ENCODE measurements at places on chromosomes 2 and 18.
A peak's percentile ranks its signal among the peaks of the same experiment; 100 is the strongest.

DNA sequence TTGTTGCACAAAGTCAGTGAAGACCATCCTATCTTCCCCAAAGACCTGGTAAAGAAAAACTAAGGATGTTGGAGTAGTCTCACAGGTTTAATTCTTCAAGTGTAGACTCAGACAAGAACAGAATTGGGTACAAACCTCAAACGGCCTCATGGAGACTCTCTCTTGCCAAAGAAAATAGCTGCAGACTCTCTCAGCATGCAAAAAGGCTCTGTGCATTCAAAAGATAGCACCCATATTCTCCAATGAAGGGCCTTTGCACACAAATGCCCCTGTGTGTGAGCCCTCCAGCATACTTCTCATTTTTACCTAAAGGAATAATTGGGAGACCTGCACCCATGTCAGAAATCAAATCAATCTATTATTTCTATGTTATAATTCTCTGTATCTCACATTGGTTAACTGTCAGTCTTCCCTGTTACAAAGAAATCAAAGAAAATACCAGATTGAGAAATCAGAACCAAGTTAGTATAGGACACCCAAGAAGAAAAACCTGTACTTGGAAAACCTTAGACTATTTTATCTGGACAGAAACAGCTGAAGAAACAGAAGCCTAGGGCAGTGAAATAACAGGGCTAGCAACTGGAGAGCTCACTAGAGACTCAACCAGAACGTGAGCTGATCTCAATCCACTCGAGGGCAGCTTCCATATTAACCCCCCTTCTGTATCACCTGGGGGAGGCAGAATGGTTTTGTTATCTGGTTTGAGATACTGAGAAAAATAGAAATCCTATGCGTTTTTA lies 134.7 kb upstream of the DNAJC10 start:
- DNase-seq, result no peak

GRCh38 chr2:241339839-241340630 lies 16.1 kb upstream of the FARP2 start:
- no peak for DNase-seq

- no peak for DNase-seq
Observed at GRCh38 chr2:151138507-151138906, 123.2 kb downstream of the RBM43 start.

- no peak for DNase-seq
Observed at GRCh38 chr2:201964631-201965206, 68.9 kb upstream of the FZD7 start.

- DNase-seq, result no peak
Observed at GRCh38 chr2:65834062-65834461, 401.7 kb upstream of the SPRED2 start.

DNA sequence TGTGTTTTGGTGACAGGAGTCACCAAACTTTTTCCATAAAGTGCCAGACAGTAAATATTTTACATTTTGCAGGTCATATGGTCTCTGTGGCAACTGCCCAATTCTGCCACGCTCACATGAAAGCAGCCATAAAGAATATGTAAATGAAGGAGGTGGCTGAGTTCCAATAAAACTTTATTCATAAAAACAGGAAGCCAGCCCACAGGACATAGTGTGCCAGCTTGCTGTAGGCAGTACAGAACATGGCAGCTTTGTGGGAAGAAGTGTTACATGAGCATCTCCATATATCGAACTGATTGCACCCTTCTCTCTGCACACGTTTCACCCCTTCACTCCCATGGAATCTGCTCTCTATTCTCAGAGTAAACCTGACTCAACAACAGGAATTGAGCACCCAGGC lies 10.2 kb downstream of the ASB18 start:
- DNase-seq, result no peak

DNA sequence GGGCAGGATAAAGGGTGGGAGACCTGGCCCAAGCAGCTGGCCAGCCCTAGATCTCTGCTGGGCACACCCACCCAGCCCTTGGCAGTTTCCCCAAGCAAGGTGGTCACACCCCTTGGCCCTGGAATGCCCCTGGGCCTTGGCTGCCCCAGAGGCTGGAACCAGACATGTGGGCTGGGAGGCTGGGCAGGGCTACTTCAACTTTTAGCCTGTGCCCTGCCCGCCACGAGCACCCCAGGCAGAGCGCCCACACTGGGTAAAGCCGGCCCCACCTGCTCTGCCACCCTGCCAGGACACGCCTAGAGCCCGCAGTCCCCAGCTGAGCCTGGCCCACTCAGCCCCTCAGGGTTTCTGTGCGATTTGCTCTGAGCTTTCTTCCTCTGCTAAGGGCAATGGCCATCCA lies 119.7 kb upstream of the SMAD2 start:
- DNase-seq, result no peak

- no peak for DNase-seq
Observed at GRCh38 chr2:106336737-106337136, 131.5 kb downstream of the RGPD3 start.

DNA sequence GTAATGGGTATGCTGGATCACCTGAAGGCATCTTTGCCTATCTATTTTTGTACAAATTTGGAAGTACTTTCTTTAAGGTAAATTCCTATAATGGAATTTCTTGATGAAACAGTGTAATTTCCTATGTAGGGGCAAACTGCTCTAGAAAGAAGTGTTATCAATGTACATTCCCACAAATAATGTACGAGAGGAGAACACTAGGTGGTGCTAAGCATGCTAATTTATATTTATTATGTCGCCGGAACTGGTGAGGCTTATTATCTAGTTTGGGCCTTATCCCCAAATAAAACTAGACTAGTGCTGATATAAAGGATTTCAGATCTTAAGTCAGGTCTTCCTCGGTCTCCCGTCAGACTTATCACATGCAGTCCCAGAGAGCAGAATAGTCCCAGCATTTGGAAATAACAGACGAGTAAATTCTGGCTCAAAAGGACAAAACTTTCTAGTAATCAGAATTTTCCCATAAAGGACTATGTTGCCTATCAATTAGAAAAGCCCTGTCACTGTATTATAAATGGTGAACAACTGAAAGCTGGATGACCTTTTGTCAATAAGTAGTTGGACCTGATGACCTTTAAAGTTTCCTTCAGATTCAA lies 86.9 kb upstream of the RBBP8 start:
- no peak for DNase-seq

DNA sequence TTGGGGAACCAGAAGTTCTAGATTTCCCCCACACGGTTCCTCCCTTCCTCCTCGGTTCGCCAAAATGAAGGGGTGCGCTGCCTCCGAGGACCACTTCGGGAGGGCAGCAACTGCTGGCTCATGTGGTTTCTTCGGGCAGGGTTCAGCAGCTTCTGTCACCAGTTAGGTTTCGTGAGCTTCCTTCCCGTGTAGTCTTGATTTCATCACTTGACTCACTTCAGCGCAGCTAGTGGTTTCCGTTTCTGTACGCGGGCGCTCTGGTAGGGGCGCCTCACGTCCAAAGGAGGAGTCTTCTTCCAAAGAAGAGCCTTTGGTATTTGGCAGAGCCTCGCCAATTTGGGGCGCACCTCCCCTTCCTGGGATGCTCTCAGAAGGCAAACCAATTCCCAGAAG lies 485 bp upstream of the GALNT3 start:
- peak; percentile 18 for DNase-seq

GRCh38 chr2:217695033-217695520 lies 307.7 kb downstream of the TNS1 start:
- DNase-seq, result no peak

- no peak for DNase-seq
Observed at GRCh38 chr18:21733011-21733410, 7.6 kb upstream of the MIB1 start.

- DNase-seq, result no peak
Observed at GRCh38 chr2:100222844-100223243, 80.5 kb upstream of the AFF3 start.

- no peak for DNase-seq
Observed at GRCh38 chr2:20430461-20431300, 16.2 kb upstream of the RHOB start.

GRCh38 chr2:181786371-181787228 lies 104.9 kb upstream of the ITPRID2 start:
- DNase-seq, result no peak

- peak; percentile 50 for DNase-seq
Observed at GRCh38 chr2:11123856-11124759, 31.2 kb upstream of the SLC66A3 start.

GRCh38 chr2:9276901-9277451 lies 70.4 kb downstream of the ASAP2 start:
- no peak for DNase-seq

DNA sequence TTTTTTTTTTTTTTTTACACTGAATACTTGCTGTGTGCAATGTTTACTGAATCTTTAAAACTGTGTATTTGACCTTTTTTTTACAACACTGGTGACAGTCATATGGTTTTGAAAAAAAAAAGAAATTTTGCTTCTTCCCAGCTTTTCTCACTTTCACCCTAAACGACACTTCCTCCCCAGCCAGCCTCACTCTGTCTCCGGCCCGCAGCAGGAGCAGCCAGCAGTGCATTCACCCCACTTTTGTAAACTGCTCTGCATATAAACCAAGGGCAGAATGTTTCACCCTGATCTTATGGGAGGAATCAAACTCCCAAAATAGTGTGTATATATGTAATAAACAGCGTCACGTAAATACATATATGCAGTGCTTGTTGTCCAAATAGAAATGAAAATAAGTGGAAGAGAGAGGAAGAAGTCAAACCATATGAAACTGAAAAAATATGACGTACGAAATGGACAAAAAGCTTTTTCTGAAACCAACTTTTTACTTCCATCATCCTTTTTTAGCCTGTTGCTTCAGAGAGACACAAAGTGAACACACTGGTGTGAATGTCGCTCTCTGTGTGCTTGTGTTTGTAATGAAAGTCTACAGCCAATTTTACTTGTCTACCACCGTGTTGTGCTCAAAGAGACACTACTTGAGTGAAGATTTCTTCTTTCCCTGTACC lies 54.2 kb downstream of the ZCCHC2 start:
- no peak for DNase-seq

- DNase-seq, result no peak
Observed at GRCh38 chr2:18980104-18980785, 378.2 kb downstream of the OSR1 start.

DNA sequence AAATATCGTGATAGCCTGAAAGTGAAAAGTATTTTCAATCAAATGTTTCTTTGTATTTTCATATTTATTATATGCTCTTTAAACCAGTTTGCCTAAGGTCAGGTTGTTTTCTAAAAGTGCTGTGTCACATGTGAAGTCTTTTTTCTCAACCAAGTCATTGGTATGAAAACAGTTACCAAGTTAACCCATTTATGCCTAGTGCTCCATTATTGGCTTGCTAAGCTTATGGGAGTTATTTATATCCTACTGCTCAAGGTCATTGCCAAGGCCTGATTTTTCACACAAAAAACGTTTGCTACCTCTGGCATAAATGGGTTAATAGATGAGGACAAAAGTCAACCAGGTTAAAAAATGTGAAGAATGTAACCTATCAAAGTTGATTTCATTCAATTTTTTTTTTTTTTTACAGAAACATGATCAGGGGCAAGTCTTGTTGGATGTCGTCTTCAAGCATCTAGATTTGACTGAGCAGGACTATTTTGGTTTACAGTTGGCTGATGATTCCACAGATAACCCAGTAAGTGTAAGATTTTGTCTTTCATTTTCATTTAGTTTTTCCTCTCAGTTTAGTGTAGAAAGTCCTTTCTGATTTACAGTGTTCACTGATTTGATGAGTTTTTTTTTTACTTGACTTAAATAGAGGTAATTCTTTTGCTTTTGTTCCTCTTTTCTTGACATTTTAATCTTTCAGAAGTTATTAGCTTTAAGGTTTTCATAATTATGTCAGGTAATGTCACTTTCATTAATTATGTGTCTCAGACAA lies 102.6 kb downstream of the PTPN4 start:
- DNase-seq, result no peak

DNA sequence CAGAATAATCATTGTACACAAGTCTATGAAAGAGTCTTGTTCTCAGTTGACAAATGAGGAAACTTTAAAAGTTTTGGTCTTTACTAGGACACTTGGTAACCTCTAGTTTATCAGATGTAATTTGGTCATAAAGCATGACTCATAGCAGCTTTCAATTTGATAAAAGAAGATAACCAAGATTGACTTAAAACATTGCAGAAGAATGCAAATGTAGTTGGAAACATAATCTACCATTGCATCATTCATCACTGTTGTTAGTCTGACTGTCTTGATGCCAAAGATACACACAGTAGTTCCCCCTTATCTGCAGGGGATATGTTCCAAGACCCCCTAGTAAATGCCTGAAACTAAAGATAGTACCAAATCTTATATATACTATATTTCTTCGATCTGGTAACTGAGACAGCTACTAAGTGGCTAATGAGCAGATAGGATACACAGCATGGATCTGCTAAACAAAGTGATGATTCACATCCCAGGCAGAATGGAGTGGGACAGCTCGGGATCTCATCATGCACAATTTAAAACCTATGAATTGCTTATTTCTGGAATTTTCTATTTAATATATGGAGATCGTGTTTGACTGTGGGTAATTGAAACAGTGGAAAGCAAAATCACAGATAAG lies 131.4 kb upstream of the CCDC68 start:
- DNase-seq, result no peak

DNA sequence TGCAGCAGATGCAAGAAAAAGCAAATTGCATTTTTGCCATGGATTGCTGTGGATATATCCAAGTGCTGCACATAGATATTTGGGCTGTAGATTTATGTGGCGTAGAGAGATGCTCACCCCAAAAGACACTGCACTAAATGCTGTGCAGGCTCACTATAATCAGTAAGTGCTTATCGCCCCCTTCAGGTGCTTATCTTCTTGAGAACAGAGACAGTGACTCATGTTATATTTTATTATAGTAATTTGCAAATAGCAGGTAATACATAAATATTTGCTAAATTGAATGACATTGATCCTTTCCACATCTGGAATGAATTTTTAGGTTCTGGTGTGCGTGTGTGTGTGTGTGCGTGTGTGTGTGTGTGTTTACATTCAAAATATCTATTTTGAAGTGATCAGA lies 36.8 kb upstream of the PLEKHM3 start:
- DNase-seq, result no peak

DNA sequence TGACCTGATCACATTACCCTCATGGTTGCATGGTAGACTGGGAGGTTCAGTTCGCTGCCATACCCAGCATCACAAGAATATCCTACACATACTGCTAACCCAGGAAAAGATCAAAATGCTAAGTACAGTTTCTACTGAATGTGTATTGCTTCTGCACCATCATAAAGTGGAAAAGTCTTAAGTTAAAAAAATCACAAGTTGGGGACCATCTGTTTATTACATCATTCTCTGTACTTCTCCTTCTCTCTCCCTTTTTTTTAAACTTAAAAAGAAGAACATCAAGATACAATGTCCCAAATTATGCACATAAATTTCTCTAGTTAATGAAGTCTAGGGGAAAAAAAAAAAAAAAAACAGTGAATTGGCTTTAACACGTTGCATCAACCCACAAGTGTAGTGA lies 43.3 kb downstream of the NBAS start:
- no peak for DNase-seq

- no peak for DNase-seq
Observed at GRCh38 chr2:109124982-109125592, 3.9 kb upstream of the SH3RF3 start.

GRCh38 chr2:15359716-15360531 lies 201.2 kb downstream of the NBAS start:
- no peak for DNase-seq

GRCh38 chr2:158722266-158723105 lies 72.6 kb upstream of the DAPL1 start:
- DNase-seq, result no peak
